Stimulated activated CD8-positive, alpha-beta memory T cell treated with anti-CD3 and anti-CD28 coated beads, Interleukin-7, amount 100 ng/mL, for 1 hour (primary cell): ENCODE measurements at places on chromosomes 2 and 18.

GRCh38 chr2:85648619-85649018, 19.4 kb downstream of the SFTPB start:
- DNase-seq: no peak

GRCh38 chr2:109129356-109129920, 433 bp downstream of the SH3RF3 start:
- DNase-seq: no peak

DNA sequence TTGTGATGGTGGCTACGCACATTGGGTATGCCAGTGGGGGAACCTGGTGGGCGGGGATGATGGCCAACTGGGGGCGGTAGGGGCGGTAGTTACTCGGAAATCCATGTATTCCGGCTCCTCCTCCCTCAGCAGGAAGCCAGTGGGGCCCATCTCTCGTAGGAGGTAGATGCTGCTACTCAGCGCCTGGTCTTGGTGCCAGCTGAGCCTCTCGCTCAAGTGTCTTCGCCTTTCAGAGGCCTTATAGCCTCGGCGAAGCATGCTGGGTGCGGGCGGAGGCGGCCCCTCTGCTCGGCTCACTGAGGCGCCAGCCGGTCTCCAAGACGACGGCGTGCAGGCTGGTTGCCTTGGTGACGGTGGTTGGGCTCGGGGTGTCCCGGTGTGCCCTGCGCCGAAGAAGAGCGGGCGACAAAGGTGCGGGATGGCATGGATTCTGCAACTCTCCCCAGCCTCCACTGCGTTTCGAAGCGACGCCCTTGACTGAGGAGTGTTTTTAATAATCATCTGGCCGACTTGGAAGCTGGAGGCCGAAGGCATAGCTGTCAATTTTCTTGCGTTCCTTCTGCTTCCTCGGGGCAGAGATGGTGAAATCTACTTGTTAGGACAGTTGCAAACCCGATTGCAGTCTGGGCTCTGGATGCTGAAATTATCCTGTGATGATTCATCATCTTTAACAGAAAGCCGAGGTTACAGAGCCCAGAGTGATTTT, at the start of gene ZSWIM2:
Gene ZSWIM2 (minus strand): TSS at position 298 of the 706 bp plus-strand sequence. CDS start 40 bp downstream, at position 258.
- no peak for DNase-seq

GRCh38 chr2:158732573-158733429, 62.3 kb upstream of the DAPL1 start:
- DNase-seq: no peak

DNA sequence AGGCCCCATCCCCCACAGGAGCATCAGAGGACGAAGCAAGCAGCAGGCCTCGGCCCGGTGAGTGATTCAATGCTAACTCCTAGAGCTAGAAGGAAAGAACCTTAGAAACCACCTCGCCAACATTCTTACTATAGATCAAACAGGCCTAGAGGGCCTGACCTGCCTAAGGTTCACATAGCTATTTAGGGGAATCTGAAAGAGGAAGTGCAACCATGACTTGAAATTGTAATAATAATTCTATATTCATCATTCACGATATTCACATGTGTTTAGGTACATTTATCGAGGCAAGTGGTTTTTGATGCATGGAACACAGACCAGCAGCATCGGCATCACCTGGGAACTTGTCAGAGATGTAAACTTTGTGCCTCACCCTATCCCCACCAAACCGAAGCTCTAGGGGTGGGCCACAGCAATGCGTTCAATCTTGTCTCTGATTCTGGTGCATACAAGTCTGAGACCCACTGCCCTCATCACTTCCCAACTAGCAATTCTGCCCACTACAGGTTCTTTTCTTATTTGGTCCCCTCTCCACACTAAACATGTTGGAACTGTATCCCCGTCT, 78.0 kb upstream of the DNMT3A start:
- no peak for DNase-seq

DNA sequence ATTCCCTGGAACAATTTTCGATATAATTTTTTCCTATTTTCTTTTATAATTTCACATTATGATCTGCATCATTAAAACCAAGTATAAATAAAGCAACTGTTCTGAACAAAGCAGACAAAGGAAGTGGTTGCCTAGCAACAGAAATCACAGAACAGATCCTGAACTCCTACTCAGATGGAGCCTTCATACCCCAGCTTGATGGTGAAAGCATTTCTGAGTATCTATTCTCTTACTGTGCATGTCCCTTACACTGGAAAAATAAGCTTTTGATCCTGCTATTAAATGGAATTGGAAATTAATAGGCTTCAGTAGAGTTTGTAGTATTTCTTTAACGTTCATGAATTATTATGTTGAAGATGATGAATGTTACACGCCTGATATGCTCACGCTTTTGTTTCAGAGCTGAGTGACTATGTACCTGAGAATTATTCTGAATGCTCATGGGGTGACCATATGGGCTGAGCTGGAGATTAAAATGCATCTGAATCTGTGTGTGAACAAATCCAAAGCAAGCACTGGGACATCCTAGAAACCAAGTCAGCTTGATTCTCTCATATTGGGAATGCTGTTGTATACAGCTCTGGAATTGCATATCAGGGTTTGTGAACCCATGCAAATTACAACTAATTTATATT, 254.0 kb downstream of the KCNJ3 start:
- no peak for DNase-seq

DNA sequence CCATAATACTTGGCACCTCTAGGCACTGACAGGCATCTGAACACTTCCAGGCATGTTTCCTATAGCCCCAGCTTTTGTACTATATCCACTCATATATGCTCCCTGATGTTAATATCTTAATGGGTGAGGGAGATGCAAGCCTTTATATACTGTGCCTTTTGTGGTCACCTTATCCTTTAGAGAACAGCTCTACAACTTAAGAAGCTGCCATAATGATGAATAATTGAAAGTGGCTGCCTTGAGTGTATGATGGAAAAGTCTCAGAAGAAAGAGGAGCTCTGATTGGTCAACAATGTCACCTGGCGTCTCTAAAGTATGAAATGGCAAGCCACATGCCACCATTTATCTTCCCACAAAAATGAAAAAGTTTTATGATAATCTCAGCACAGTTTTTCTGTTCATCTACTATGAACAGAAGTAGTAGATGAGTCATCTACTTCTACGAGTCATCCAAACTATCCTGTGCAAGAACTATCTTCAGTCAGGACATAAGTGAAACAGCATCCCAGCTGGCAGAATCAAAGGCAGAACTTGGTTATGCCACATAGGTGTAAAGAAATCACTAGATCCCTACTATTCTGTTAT, 997.9 kb upstream of the CELF4 start:
- DNase-seq: no peak

- no peak for DNase-seq
Measured at GRCh38 chr2:142769761-142770160, 107.7 kb upstream of the KYNU start.

GRCh38 chr2:170461889-170462288, 253.2 kb upstream of the SP5 start:
- DNase-seq: no peak

DNA sequence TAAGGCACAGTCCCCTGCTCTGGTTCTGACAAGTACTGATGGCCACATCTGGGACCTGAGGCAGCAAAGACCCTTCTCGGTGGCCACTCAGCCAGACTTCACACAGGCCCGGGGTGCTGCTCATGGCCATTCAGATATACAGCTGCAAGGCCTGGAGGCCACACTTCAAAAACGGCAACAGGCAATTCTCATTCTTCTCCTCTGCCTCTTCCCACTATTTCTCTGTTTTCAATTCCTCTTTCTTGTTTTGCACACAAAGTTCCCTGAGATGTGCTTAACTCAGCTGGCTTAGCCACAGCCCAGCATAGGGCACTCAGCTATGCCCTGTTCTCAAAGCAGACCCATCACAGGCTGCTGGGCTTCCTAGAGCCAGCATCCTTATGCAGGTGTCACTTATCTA, 29.9 kb downstream of the PTPN18 start:
- no peak for DNase-seq

- no peak for DNase-seq
Measured at GRCh38 chr2:177327009-177327408, 62.5 kb upstream of the NFE2L2 start.

- no peak for DNase-seq
Measured at GRCh38 chr2:241599615-241600014, 37.3 kb downstream of the THAP4 start.
